Fibroblast of mammary gland (primary cell): ENCODE measurements at places on chromosomes 2 and 18.
A peak's percentile ranks its signal among the peaks of the same experiment; 100 is the strongest.

DNA sequence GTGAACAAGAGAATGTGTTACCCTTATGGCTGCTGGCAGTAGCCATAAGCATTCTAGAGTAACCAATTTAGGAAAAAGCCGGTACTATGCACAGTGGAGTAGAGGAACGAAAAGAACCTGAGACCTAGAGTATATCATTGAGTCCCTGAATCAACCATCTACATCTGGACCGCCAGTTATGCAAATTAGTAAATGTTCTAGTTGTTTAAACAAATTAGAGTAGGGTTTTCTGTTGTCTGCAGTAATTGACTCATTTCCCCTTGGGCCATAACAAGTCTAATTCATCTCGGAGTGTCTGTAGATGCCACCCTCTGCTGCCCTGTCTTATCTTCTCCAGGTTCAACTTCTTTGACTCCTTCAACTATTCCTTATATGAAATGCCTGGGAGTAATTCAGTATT, 60.1 kb upstream of the CAPN13 start:
- DNase-seq = no peak

- no peak for DNase-seq
These were observed 6.9 kb upstream of the EHBP1 start for GRCh38 chr2:62698653-62699052.

DNA sequence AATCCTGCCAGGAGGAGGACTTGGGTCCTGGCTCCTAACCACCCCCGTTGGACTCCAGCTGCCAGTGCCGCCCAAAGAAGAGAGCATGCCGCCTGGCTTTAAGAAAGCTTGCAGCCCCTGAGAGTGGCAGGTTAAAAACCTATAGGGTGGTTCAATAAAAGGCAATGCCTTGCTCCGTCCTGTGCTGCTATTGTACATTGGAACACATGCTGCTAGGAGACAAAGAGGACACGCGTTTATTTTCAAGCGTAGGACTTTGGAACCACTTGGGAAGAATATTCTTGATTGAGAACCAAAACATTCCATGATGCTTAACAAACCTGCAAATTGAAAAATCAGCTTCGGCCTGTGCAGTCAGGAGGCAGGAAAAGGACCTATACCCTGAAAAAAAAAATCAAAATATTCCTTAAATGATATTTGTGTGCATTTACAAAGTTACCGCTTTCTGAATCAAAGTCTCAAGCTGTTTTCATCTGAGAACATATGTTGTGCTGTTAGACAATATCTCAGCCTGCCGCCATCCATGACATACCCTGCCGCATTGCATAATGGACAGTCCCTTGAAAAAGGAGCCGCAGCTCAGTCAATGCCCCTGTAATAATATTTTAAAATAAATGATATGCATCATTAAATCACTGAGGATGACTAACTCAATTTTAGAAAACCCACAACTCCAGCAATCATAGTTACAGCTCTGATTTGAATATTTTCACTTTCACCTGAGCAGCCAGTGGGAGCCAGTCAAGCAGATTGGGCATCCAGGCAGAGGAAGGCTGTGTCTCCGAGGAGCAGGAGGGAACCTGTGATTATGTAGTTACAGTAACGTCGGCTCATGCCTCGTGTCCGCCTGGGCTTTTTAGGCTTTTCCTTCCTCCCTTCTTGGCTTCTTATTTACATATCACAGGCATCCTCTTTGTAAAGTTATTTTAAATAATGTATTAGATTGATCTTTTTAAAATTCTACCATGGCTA, 805.6 kb upstream of the FANCL start:
- DNase-seq = no peak

DNA sequence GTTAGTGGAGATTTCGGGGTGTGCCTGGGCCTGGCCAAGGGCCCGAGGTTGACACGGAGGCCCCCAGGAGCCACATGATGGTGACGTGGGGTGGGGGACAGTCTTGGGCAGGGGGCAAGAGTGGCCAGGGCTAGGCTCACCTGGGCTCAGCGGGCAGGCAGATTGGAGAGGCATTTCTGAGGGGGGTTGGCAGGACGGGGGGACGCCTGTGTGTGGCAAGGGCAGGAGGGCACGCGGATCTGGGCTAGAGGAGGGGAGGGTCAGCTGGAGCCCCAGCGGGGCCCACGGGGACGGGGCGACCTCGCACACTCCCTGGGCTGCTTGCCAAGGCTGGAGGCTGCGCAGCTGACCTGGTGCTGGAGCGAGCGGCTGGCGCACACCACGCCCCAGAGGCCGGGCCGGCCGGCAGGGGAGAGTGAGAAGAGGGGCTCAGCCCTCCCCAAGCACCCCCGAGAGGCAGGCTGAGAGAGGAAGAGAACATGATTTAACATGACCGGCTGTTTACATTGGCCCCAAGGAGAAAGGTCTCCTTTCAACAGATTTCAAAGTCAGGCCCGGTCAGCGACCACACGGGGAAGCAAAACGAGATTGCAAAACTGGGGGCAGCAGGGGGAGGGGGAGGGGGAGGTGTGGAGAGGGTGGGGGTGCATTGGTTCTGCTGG, 38.0 kb upstream of the SNED1 start:
- peak; percentile 79 for DNase-seq

GRCh38 chr2:69734035-69734611, 7.8 kb upstream of the ANXA4 start:
- DNase-seq = no peak

DNA sequence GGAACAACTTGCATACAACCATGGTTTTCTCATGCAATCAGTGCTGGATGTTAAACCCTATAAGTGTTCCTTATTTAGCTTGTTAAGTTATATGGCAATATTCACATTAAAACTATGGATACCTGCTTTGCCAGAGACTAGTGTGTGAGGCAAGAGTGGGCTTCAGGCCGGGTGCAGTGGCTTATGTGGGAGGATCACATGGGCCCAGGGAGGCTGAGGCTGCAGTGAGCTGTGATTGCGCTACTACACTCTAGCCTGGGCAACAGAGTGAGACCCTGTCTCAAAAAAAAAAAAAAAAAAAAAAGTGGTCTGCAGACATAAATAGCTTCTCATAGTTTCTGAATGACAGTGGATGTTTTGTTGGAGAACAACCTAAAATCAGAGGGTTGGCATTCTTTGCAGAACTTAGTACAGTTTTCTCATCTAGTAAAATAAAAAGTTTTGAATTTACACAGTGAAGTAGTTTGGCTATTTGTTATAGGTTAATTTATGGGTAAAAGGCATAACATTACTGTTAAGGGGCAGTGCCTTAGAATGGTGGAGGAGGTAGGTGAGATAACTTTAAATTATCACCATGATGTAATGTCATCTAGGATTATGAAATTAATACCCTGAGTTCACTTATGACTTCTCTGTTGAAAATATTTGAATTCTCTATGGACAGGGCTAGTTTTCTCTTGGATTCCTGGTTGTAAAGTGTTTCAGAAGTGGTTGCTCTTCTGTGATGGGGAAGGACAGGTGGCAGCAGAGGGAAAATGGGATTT, 5.3 kb downstream of the CERS6 start:
- no peak for DNase-seq

- DNase-seq = peak; percentile 44
These were observed at the start of gene SLC8A1 for GRCh38 chr2:40451918-40452605. Gene SLC8A1, minus strand, starts transcription at chr2:40452090.

GRCh38 chr18:9617006-9617542, 2.7 kb upstream of the PPP4R1 start:
- no peak for DNase-seq

- DNase-seq = no peak
These were observed 527.6 kb upstream of the ID2 start for GRCh38 chr2:8154270-8154669.

DNA sequence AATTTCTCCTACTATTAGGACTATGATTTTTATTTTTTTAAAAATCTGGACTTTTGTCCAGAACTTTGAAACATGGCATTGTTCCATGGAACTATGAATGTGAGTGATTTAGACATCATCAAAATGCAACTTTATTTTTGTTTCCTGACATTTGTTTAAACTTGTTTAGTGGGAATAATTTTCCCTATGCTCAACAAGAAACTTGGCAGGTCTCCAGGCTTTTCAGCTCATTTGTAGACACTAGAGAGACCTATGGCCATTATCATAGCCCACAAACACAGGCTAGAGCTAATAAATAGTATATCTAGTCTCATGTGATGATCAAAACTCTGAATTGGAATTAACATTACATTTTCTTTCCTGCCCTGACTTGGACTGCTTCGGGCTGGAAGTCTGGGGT, 145.1 kb upstream of the CELF4 start:
- no peak for DNase-seq

GRCh38 chr18:79368681-79369080, 27.0 kb upstream of the NFATC1 start:
- no peak for DNase-seq

- DNase-seq = no peak
These were observed 10.4 kb downstream of the DNAJC10 start for GRCh38 chr2:182726473-182726872.

DNA sequence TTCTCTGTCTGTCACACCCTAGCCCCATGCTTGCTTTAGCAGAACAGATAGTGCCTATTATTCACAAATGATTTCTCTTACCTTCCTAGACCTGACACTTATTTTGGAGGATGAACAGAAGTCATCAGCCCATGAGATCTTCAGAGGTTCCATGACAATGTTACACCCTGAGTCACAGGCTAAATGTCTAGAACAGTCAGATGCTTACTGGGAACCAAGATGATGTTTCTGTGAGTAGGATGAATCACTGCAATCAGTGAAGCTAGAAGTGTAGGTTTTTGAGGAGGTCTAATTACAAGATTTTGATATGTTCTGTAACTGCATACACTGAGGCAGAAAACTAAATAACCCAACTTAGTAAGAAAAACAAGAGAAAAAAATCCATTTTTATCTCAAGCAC, 123.0 kb upstream of the THUMPD2 start:
- peak; percentile 84 for DNase-seq

DNA sequence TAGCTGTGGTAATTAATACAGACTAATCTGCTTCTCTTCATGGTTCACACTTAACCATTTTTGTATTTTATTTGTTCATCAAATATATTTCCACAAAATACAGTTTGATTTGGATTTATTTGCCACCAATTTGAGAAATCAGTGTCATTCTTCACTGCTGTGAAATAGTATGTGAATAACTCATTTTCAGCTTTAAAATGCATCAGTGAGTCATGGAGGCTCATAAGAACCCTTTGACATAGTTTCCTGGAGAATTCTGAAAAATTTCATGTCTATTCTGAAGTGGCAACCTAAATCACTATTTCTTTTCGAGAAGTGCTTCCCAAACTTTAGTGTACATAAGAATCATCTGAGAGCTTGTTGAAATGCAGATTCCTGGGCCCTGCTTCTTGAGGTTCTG, 1026.7 kb upstream of the ACVR2A start:
- DNase-seq = peak; percentile 81

GRCh38 chr2:177315364-177315763, 50.8 kb upstream of the NFE2L2 start:
- DNase-seq = no peak

- peak; percentile 64 for DNase-seq
These were observed 51.0 kb downstream of the LAMA3 start for GRCh38 chr18:23740105-23740830.

DNA sequence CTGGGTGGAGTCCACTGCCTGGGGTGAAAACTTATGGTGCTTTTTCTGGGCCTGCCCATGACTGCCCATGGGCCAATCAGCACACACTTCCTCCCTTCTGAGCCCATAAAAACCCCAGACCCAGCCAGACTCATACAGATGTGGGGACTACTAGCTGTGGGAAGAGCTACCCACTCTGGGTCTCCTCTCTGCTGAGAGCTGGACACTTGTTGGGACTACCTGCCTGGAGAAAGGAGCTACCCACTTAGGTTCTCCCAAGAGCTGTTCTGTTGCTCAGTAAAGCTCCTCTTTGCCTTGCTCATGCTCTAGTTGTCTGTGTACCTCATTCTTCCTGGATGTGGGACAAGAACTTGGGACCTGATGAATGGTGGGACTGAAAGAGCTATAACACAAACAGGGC, 119.6 kb upstream of the SLC38A11 start:
- DNase-seq = no peak

DNA sequence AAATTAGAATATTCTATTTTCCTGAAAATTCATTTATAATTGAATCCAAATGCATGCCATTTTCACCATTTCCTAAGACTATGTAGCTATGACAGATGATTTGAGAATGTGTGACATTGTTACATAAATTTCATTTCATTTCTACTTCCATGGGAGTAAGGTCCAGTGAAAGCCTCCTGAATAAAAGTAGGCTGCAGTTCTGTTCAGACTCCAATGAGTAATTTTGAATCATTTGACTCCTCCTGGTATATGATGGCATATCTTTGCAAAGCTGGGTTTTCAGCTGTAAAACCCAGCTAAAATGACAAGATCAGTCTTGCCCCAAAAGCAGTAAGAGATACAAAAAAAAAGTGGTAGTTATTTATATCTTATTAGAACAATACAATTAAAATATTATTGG, 101.0 kb upstream of the DNAJC10 start:
- DNase-seq = peak; percentile 33

DNA sequence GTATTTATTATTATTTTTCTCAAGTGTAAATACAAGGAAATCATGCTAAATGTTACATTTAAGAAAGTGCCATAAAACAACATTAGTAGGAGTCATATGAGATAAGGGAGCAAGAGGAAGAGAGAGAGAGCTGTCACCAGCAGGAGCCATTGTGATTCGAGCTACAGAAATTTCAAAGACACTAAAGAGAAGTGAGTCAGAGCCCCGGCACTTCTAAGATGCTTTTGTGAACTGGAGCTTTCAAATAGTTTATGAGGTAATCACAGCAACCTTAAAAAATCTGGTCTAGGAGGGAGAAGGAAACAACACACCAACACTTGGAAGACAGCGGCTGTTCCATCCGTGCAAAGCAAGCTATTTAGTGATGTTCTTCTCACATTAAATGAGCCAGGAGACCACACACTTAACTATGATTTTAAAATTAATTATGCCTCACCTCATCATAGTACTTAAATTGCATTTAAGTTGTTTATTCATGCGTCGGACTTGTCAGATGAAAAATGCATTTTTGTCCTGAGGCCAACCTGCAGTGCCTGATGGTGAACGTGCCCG, 382.7 kb upstream of the SALL3 start:
- no peak for DNase-seq

DNA sequence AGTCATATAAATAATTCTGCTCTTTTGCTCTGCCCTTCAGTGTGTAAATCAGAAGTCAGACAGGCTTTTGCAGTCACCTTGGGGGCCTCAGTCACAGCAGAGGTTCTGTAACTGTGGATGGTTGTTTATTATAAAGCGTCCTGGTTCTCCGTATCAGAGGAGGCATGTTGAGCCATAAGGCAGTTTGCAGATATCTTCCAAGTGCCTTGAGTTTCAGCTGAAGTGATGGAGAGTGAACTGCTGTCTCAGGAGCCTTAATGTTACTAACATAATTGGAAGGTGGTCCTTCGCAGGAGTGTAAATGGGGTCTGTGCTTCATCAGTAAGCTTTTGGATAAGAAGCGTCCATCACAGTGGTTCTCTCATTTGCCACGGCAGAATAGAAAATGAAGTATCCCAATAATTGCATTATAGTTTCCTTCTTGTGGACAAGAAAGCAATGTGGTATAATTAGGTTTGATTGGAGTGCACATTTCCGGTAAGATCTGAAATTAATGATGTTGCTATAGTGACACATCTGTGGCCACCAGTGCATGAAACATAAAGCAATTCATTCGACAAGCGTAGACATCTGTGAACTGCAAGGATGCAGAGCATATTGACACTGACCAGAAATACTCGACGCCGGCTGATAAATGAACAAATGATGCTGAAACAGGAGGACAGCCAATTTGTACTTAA, 112.5 kb upstream of the NFATC1 start:
- DNase-seq = no peak

- DNase-seq = no peak
These were observed 1.7 kb upstream of the C2orf42 start for GRCh38 chr2:70192516-70192915.
